ENCODE measurements at places on chromosomes 5 and 9.

- no peak for DNase-seq
Observed at GRCh38 chr5:53537711-53538110, 22.7 kb upstream of the NDUFS4 start.

- DNase-seq = no peak
Observed at GRCh38 chr9:99244344-99245260, 22.5 kb downstream of the SEC61B start.

GRCh38 chr9:21835121-21835520 is 32.7 kb downstream of the MTAP start:
- DNase-seq = no peak

DNA sequence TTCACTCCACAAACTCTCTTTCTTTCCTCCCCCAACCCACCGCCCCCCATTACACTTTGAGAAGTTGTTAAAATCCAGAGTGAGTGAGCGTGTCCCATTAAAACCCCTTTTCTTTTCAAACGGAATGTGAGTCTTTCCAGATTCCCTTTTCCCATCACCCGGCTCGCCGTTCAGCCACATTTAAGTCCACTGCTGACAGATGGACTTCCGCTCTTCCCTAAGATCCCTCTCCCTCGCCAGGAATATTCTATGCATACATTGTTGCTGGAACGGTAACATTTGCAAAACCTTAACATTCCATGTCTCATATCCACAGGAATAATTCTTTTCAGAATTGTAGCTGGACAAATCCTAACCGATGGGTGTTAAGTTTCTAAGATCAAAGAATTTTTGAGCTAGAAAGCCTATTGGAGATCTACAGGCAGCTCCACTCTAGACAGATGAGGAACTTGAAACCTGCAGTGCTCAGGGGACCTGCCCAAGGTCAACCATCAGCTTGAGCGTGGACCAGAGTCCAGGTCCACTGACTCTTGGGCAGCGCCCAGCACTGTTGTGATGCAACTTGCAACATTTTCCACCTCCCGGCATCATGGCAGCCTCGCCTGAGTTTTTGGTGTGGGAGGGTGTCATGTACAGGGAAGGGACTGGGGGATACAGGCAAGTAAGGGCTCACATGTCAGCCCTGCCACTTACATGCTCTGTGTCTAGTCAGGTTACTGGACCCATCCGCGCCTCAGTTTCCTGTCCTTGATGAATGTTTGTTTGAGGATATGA is 500.1 kb downstream of the CCDC171 start:
- DNase-seq = no peak

DNA sequence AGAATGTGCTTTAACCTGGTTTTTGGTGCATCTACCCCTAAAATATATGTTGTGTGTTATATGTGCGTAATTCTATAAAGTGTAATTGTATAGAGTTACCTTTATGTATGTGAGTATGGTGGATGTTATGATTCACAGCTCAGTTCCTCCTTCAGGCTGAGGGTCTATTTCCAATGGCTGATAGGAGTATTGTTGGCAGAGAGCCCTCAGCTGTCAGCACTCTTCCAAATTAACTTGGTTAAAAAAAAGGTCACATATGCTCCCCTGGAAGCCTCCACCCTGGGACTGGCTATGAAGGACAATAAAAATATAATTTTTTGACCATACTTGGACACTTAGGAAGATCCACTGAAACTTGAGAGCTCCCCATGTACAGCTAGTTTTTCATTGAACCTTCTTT is 250.4 kb upstream of the CDH12 start:
- DNase-seq = no peak

GRCh38 chr9:91433180-91433579 is 9.5 kb upstream of the NFIL3 start:
- no peak for DNase-seq

DNA sequence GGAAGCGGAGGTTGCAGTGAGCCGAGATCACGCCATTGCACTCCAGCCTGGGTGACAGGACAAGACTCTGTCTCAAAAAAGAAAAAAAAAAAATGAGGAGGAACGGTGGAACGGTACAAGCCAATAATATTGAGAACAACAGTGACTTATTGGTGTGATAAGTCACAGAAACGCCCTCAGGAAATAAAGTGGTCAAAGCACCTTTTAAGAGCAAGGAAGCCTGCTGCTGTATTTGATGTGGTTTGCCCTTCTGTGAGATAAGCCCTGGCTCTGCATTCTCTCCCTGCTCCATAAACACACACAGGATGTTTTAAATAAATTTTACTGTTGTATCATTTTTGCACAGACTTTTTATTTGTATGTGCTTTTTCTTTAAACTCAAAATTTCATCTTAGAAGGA is 269.9 kb upstream of the MSX2 start:
- no peak for DNase-seq

Data from activated gamma-delta T cell treated with anti-CD3 and anti-CD28 coated beads, Interleukin-2, amount 50 U/mL, for 16 hours (primary cell).